Neural progenitor cell (in vitro differentiated cells): ENCODE measurements at places on chromosomes 11 and 22. TPM values are rescaled to one million over a fixed set of nuclear protein-coding genes. Genes with fewer than 3 reads are reported as not detected.

GRCh38 chr11:43360361-43361032 is 1.8 kb downstream of the TTC17 start:
- no peaks in the 10 kb centered on the region for H3K27me3 ChIP-seq
- H3K4me3 ChIP-seq = peak overlapping the region; percentile 79
- H3K27ac ChIP-seq = no peak overlapping the region
- H3K36me3 ChIP-seq = peaks cover 1% of the 10 kb centered on the region
- peaks cover 20% of the 10 kb centered on the region for H3K4me1 ChIP-seq

DNA sequence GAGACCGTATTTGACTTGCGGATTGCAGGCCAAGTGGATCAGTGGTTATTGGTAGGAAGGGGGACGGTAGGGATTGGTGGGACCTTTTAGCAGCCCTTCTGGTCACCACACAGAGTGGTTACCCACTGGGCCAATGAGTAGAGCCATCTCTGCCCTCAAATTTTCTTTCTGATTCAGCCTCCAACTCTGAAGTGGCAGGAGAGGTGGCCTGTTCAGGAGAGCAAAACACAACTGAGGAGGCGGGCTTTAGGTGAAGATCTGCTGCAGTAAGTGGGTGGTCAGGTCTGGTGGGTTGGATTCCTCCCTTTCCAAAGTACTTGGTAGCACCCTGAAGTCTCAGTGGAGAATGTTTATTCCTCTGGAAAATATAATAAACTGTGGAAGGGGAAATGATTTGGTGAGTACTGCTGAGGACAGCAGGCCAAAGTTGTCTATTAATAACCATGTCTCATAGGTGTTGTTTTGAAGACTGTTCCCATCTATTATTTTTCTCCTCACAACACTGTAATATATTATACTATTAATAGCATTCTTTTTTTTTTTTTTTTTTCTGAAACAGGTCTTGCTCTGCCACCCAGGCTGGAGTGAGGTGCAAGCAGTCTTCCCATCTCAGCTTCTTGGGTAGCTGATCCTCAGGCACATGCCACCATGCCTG is 1.5 kb downstream of the MISFA start:
- no peak overlapping the region for H3K27ac ChIP-seq
- no peaks in the 10 kb centered on the region for H3K27me3 ChIP-seq
- H3K36me3 ChIP-seq = no peaks in the 10 kb centered on the region
- H3K4me1 ChIP-seq = no peaks in the 10 kb centered on the region
- no peak for DNase-seq
- H3K4me3 ChIP-seq = no peak overlapping the region

- H3K27ac ChIP-seq = no peak overlapping the region
- H3K4me3 ChIP-seq = no peak overlapping the region
- no peaks in the 10 kb centered on the region for H3K36me3 ChIP-seq
- no peaks in the 10 kb centered on the region for H3K4me1 ChIP-seq
- H3K27me3 ChIP-seq = peaks cover 41% of the 10 kb centered on the region
- no peak for DNase-seq
These were observed 5.5 kb downstream of the C11orf21 start for GRCh38 chr11:2295971-2296912.

GRCh38 chr11:95700471-95700817 is 89.1 kb downstream of the FAM76B start:
- no peak overlapping the region for H3K4me3 ChIP-seq
- H3K4me1 ChIP-seq = peaks cover 28% of the 10 kb centered on the region
- no peaks in the 10 kb centered on the region for H3K36me3 ChIP-seq
- no peak for DNase-seq

GRCh38 chr22:40714499-40715337 is 35.4 kb downstream of the MCHR1 start:
- H3K27me3 ChIP-seq = no peaks in the 10 kb centered on the region
- H3K27ac ChIP-seq = peak overlapping the region; percentile 78
- peak; percentile 94 for DNase-seq
- H3K4me1 ChIP-seq = peaks cover 31% of the 10 kb centered on the region
- H3K36me3 ChIP-seq = no peaks in the 10 kb centered on the region

DGAT2 gene
- 1.7 and 4.4 TPM in 2 replicates for total RNA-seq

DNA sequence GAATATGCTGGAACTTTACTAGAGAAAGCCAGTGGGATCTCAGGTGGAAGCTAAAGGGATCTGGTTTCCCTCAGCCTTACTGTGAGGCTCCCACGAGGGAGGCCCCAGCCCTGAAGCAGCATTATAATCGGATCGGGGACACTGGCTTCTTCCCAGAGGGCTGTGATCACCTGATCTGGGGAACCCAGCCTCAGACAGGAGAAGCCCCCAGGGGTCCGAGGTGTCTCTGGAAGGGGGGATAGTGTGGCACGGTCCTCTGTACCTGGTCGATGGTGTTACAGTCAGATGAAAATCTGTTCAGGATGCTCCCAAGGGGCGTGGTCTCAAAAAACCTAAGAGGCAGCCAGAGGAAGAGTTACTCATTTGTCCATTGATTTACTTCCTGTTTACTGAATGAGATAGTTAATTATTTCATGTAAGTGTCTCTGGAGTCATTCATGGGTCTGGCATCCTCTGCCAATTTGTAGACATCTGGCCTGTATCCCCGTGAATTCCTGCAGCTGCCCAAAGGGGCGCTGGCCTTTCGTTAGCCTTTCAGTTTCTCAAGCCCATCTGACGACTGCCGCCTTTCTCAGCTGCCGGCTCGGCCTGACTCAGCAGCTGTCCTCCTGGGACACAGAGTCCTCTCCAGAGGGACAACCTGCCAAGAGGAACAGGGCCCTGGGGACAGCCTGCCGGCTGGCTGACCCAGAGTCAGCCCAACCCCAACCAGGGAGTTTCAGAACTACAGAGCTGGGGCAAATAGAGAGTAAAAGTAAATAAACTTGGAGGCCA is 17.0 kb upstream of the KCNJ11 start:
- H3K27me3 ChIP-seq = no peaks in the 10 kb centered on the region
- H3K4me1 ChIP-seq = peaks cover 6% of the 10 kb centered on the region
- no peak overlapping the region for H3K27ac ChIP-seq
- DNase-seq = peak; percentile 71
- no peak overlapping the region for H3K4me3 ChIP-seq
- H3K36me3 ChIP-seq = no peaks in the 10 kb centered on the region

DNA sequence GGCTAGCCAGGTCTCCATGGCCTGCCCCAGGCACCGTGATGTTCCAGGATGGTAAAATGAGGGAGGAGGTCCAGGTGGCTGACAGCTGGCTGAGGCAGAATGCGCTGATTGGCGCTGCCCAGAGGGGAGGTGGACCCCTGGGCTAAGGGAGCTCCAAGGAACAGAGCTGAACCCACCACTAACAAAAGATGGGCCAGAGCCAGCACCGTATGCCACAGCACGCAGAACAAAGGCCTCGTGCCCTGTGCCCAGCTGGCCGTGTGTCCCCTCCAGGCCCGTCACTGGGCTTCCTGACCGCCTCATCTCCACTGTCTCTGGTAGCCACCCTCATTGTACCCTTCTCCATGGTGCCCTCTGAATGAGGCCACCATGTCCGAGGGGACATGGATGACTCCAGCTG is 19.6 kb upstream of the PRODH start:
- H3K27me3 ChIP-seq = no peaks in the 10 kb centered on the region
- no peak overlapping the region for H3K4me3 ChIP-seq
- no peak overlapping the region for H3K27ac ChIP-seq
